ENCODE measurements at places on chromosomes 2 and 18.

- DNase-seq: no peak
These were observed 514.2 kb upstream of the MYT1L start for GRCh38 chr2:2845267-2845666.

DNA sequence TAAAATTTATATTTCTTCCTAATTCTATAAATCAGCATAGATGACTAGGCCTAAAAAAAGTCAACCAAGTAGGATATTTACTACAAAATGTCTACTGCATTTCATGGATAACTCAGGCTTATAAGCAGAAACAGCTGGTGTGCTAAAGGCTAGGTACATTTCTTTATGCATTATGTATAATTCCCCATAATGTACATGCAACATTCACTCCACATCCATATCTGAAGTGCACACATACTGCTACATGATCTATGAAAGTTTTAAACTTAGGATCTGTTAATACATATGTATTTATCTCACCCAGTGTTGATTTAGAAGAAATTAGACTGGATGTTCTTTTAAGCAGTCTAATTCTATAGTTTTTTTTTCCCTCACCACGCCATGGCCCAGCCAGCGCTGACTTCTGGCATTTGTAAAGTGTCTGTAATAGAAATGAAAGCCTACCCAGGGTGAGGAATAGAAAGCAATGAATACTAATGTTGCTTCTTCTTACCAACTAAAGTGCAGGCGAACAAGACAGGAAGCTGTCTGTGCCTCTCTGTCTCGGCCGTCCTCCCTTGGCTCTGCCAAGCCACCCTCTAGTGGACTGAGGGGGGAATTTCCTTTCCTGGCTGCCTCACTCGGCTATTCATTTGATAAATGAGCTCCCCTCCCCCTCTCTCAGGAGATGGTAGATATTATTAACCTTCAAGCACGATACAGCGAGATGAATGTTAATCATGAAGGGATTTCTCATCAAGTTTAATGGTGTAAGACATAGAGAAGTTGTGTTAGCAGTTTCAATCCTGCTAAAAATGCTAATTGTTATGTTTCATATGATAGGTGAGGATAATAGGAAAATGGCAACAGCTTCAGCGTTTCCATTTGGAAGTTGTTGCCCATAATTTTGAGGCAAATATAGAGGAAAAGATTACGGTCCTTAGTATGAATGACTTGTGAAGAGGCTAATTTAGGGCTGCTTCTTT is 384.5 kb downstream of the MTX2 start:
- peak; percentile 55 for DNase-seq

GRCh38 chr2:234289834-234290590 is 206.9 kb downstream of the ARL4C start:
- no peak for DNase-seq

- peak; percentile 3 for DNase-seq
These were observed 30.9 kb downstream of the GAREM1 start for GRCh38 chr18:32439802-32440201.

DNA sequence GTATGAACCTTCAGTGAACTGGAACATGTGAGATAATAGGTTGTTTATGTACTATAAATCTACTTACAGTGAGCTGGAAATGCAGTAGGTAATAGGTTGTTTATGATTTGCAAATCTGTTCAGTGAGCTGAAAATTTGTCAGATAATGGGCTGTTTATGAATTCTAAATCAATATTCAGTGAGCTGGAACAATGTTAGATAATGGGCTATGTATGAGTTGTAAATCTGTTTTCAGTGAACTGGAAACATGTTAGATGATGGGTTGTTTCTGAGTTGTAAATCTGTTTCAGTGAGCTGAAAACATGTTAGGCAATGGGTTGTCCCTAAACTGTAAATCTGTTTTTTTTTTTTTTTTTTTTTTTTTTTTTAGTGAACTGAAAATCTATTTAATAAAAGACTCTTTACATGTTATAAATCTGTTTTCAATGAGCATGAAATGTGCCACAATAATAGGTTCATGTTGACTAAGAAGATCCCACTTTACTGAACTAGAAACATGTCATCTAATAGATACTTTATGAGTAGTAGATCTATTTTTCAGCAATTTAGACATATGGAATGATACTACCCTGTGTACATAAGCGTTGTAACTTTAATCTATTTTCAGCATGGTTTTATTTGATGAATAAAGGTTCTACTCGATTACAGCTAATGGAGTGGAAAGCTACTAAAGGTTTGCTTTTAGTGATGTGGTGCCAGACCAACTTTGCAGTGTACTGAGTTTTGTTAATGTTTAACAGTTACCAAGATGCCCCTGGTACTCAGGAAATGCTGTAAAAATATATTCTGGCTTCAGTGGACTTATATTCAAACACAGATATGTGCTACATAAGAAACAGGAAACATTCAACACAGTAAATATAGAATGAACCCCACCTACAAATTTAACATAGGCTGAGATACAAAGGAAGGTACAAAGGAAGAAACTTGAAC is 1471.8 kb downstream of the LRP1B start:
- DNase-seq: no peak

DNA sequence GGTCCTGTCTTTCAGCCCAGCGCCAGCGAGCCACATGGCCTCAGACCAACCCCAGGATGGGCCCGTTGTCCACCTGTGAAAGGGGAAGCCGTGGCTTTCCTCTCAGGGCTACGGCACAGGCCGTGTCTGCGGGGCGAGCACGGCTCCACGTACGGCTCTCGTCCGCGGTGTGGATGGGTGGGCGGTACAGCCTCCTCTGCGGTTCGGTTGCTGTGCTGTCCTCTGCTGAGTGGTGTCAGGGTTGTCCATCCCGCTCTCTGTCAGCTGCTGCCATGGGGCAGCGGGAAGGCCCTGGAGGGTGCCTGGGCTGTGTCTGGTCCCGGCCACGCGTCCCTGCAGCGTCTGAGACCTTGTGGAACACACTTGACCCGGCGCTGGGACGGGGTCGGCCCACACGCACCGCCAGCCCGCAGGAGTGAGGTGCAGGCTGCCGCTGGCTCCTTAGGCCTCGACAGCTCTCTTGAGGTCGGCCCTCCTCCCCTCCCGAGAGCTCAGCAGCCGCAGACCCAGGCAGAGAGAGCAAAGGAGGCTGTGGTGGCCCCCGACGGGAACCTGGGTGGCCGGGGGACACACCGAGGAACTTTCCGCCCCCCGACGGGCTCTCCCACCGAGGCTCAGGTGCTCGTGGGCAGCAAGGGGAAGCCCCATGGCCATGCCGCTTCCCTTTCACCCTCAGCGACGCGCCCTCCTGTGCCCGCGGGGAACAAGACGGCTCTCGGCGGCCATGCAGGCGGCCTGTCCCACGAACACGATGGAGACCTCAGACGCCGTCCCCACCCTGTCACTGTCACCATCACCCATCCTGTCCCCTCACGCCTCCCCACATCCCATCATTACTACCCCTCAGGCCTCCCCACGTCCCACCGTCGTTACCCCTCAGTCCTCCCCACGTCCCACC is 128.7 kb downstream of the NFATC1 start:
- DNase-seq: no peak

DNA sequence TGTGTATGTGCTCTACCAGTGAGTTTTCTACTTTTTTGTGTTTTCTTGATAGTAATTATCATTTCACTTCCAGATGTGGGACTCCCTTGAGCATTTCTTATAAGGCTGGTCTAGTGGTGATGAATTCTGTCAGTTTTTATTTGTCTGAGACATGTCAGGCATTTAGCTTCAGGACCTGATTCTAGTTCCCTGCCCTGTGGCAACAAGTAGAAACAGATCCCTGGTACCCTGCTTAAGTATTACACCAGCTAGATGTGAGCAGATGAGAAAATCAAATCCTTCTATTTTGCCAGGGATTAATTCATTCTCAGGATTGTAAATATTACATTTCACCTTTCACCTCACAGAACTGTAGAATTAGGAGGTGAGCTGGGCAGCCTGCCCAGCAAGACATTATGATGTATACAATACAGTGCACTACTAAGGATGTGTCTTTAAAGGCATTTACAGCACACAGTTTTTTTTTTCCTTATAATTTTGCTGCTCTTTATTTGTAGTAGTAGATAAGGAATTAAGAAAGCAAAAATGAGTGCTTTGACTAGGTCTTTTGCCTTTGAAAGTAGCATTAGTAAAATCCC is 35.1 kb downstream of the GALM start:
- no peak for DNase-seq

- DNase-seq: no peak
These were observed 13.9 kb downstream of the UBXN4 start for GRCh38 chr2:135755573-135755972.

- DNase-seq: no peak
These were observed 325.2 kb downstream of the OSR1 start for GRCh38 chr2:19033240-19033639.

DNA sequence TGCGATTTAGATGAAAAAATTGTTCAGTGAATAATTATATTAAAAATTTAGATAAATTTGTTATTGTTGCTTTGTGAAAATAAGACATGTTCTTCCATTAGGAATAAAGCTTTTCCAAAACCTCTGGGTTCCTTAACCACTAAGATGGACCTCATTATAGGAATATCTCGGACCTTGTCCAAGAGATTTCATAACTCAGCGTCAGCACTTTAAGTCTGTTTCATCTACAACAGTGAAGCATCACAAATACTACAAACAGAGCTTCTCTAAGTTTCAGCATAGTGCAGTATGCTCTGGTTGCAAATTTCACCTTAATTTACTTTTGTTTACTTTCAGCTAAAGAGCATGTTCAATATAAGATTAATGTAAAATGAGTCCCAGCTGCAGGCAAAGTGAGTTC is 150.3 kb downstream of the UBE2E3 start:
- DNase-seq: no peak

DNA sequence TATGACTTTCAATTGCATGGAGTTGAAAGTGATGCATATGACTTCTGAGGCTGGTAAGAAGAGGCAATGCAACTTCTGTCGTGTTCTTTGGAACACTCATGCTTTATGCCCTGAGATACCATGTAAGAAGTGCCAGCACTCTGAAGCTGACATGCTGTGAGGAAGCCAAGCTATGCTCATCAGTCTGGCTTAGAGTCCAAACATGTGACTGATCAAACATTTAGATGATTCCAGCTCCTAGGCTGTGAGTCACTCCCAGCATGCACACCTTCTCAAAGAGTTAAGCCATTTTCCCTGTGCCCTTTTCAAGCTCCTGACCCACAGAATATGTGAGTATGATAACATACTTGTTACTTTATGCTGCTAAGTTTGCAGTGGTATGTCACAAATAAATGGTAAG is 15.8 kb upstream of the VRK2 start:
- no peak for DNase-seq

DNA sequence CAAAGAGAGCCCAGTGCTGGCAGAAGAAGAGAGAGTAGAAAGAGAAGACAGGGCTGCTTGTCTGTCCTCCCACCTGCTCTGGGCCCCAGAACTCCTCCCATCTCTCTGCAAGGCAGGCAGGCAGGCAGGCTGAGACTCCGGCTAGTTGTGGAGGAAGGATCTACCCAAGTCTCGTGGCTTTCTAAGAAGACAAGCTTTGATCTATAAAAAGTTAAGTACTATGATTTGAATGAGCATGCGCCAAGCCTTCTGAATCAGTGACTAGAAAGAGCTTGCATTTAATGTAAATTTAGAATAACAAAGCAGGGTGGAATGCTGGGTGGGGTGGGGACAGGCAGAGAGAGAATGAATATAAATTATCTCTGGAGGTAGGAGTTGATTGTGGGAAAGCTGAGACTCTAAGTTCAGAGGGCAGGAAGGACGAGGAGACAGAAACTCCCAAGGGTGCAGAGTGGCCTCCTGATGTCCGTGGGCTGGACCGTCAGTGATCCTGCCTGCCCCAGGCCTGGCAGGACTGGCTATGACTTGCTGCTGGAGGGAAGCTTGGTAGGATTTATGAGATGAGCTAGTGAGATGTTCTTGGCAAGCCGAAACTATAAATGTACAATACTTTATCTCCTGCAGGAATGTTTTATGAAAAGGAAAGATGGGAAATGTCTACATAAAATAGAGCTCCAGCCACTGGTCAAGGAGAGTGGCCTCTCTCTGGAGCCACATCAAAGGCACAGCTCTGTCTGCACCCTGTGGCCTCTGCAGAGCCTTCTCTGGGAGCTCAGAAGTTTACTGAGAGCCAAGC is 447.5 kb downstream of the TNS1 start:
- no peak for DNase-seq

DNA sequence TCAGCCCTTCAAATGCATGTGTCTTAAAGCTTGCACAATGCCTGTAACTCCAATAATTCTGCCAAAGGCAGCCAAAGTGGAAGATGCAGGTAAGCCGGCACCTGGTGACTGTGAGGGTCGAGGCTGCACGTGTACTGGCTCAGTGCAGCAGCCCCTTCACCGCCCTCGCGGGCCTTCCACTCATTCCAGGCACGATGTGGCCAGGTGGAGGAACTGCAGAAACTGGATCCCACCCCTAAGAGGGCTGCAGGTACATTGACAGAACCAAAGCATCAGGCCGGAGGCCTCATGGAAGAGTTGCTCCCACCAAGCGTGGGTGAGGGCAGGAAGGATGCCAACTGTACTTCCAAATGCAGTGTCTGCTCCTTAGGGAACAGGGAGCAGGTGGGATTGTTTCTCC is 253.4 kb downstream of the HDAC4 start:
- DNase-seq: no peak

DNA sequence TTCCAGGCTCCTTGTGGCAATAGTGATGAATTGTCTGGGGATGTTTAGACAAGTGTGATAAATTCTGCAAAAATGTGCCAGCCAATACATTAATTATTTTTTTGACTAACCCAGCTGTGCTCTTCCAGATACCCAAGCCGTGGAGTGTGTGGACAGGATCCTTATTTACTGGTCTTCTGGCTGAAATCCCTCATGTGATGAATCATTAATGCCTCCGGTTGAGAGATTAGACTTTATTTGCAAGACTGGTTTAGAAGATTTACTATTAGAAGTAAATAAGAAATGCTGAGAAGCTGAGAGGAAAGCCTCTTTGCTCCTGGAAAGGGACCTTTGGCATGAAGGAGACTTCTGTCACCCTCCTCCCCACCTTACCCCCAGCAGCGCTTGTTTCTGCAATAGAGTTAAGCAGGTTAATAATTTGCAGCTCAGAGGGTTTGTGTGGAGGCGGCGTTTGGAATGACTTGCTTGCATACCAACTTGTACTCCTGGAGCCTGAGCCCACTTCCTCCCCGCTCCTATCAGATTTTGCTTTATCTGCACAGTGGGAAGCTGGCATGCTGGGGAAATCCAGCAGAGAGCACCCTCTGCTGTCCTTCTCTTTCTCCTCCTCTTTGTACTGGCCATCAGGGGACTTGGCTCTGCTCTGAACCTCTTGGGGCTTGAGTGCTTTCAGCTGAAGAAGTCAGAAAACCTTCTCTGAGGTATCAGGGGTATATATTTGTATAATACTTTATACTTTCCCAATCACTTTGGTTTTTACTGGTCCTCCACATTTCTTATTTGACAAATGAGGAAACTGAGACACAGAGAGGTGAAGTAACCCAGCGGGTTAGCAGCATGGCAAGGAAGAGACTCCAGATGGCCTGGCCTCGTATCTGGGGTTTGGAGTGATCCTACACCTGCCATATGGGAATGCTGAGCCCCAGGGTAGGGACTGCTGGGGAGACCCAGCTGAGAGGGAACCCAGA is 16.3 kb downstream of the SLC3A1 start:
- DNase-seq: no peak

DNA sequence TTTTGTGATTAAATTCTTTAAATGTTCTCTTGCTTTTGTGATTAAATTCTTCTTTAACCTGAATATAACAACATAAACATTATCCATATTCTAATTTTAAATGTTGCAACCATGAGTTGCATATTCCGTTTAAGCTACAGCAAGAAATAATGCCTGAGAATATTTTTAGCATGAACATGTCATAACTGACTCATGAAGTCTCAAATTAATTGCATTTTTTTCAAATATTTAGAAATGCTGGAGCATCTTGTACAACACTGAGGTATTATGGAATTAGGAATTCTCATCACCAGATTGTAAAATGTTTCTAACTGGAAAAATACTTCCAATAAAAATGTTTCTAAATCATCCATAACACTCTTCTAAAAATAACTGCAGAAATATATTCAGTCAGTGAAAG is 14.7 kb downstream of the ROCK2 start:
- no peak for DNase-seq

Data from germinal center (tissue), 1 donor.